Bronchial smooth muscle cell (primary cell): ENCODE measurements at places on chromosomes 5 and 9. TPM values are rescaled to one million over a fixed set of nuclear protein-coding genes. Genes with fewer than 3 reads are reported as not detected.

UBE2B gene
- 10.7 and 22.2 TPM in 2 replicates for total RNA-seq

SIL1 gene
- 109 and 134 TPM in 2 replicates for total RNA-seq

OGN gene
- total RNA-seq, result 43.5 and 59.9 TPM in 2 replicates

FRRS1L gene
- total RNA-seq, result 0.16 and 0.52 TPM in 2 replicates

CCL21 gene
- total RNA-seq, result not detected in 2 replicates

TAF11L8 gene
- total RNA-seq, result not detected in 2 replicates

GPX3 gene
- total RNA-seq, result 11.3 and 14.9 TPM in 2 replicates

OLFM1 gene
- total RNA-seq, result 1.1 and 4.5 TPM in 2 replicates

FAXDC2 gene
- 18.4 and 21.1 TPM in 2 replicates for total RNA-seq

MAMDC4 gene
- 0.32 and 1.1 TPM in 2 replicates for total RNA-seq

SAXO1 gene
- 0.09 and 0.16 TPM in 2 replicates for total RNA-seq

SHOC1 gene
- under 0.01 TPM in 1 of 2 replicates, not detected in the other for total RNA-seq

TMEM8B gene
- 2.4 and 2.7 TPM in 2 replicates for total RNA-seq

BARX1 gene
- total RNA-seq, result not detected in 2 replicates

EGR1 gene
- total RNA-seq, result 1.7 and 2.9 TPM in 2 replicates

RNF183 gene
- not detected in 2 replicates for total RNA-seq

GDA gene
- total RNA-seq, result not detected in 2 replicates

HTR1A gene
- not detected in 2 replicates for total RNA-seq

ORM2 gene
- not detected in 2 replicates for total RNA-seq

PTGS1 gene
- 18.6 and 26.4 TPM in 2 replicates for total RNA-seq

SHISAL2B gene
- 0.16 TPM in 1 of 2 replicates, not detected in the other for total RNA-seq
